Stimulated activated CD8-positive, alpha-beta memory T cell treated with anti-CD3 and anti-CD28 coated beads, Interleukin-7, amount 100 ng/mL, for 1 hour (primary cell): ENCODE measurements at places on chromosomes 2 and 18.

GRCh38 chr18:36692371-36692770 is 136.4 kb downstream of the TPGS2 start:
- no peak for DNase-seq

- no peak for DNase-seq
Measured at GRCh38 chr2:231942180-231942579, 16.0 kb upstream of the NPPC start.

DNA sequence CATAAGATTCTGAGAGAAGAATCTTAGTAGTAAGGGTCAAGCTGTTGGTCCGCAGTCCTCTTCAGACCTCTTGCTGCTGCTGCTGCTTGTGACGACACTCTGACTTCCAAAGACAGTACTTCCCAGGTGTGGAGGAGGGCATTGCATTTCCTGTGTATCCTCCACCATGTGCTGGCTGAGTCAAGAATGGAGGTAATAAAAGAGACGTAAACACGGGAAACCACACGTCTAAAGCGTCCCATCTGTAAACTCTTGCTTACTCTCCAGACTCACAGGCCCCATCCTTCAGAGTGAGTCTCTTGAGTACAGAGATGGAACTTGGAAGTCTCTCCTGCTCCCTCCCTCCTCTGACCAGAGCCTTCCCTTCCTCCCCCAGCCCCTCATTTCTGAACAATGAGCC is 25.6 kb downstream of the KLHL29 start:
- DNase-seq = no peak

- no peak for DNase-seq
Measured at GRCh38 chr2:97698530-97698929, 14.8 kb upstream of the ZAP70 start.

GRCh38 chr2:52810460-52810859 is 957.1 kb upstream of the CHAC2 start:
- DNase-seq = no peak

- no peak for DNase-seq
Measured at GRCh38 chr18:9757827-9758621, 49.9 kb downstream of the RAB31 start.
